ENCODE measurements at places on chromosomes 4 and X. TPM values are rescaled to one million over a fixed set of nuclear protein-coding genes. Genes with fewer than 3 reads are reported as not detected.

DNA sequence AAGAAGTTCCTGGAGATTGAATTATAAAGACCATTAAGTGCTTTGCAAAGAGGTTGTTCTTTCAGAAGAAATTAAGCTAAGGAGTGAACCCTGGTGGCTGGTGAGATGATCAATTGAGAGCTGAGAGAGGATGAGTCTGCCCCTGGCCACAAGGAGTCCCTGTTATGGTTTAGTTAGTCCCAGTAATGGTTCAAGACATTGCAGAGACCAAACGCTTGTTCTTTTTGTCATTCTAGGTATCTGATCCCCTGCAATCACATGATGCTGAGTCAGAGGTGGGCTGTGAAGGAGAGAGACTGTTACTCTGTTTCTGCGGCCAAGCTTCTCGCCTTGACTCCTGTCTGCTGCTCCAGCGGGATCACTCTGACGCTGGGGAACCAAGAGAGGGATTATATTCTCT, 114.5 kb downstream of the GATB start:
- no peak for DNase-seq

- no peak for DNase-seq
These were observed 104.5 kb upstream of the NAP1L5 start for GRCh38 chr4:88802138-88802537.

- no peak for DNase-seq
These were observed 198.6 kb upstream of the S100G start for GRCh38 chrX:16451334-16451733.

DNA sequence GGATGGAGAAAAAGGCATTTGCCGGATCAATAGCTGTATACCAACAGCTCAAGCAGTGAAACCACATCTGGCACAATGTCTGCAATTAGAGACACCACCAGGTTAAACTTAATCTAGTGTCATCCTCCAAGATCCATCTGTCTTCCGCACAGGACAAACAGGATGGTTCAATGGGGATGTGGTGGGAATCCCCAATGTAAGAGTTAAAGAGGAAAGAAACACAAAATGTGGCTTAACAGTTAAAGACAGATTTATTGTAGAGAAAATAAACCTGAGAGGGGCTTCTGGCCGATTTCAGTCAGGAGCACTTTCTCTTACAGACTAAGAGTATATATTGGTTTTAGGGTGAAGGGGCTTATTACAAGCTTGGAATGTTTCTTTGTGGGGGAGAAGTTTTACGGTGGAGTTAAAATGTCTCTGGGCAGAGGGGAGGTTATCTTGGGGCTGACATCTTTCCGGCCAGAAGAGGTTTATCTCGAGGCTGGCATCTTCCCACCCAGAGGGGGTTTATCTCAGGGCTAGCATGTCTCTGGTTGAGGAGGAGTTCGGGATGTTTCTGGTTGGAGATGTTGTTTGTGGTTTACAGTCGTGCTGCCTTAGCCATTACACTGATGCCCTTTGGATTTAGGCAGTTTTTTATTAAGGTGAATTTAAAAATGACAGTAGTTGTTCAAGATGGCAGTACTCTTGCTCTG, 61.7 kb downstream of the KANTR start:
- no peak for DNase-seq

DNA sequence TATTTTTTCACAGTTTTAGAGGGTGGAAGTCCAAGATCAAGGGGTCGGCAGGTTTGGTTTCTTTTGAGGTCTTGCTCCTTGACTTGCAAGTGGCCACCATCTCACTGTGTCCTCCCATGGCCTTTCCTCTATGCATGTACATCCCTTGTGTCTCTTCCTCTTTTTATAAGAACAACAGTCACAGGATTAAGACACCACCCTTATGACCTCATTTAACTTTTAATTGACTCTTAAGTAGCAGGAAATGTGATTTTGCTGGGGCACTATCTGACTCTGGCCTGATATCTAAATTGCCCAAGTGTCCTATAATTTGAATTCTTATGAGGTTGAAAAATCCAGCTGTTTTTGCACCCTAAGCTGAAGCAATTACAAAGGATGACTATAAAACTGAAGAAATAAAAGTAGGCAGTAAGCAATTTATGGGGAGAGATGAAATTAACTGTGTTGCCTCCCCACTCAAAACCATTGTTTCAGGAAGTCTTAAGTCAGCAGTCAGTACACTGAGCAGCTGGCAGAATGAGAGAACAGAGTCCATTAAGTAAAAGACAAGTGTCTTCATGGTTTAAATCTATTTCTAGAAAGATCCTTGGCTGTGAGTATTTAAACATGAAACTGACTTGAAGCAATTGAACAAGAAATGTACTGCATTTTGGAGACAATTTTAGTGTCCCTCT, 601.3 kb downstream of the SPRY1 start:
- DNase-seq, result no peak

GRCh38 chr4:64146030-64146429, 263.2 kb downstream of the TECRL start:
- peak; percentile 9 for DNase-seq

GRCh38 chr4:1413204-1413663, 7.0 kb upstream of the NKX1-1 start:
- DNase-seq, result no peak

GRCh38 chr4:26145212-26145611, 175.6 kb upstream of the RBPJ start:
- DNase-seq, result no peak

DNA sequence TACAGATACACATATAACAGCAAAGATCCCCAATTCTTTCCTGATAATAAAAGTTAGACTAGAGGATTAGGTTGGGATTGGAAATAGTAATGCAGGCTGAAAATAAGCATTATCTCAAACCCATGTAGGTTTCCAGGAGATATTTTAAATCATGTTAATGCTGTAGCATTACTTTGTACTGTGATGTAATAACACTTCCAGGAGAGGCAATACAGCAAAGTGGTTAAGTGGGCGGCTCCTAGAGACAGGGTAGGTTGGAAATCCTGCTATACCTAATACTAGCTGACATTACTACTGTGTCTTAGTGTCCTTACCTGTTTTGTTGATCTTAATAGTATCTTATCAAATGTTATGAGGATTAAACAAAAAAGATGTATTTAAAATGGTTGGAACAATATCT, 9.6 kb downstream of the PAICS start:
- no peak for DNase-seq

GRCh38 chr4:138138774-138139173, 103.4 kb downstream of the SLC7A11 start:
- DNase-seq, result no peak

GRCh38 chrX:134801267-134801666, 143.0 kb upstream of the PLAC1 start:
- no peak for DNase-seq

DNA sequence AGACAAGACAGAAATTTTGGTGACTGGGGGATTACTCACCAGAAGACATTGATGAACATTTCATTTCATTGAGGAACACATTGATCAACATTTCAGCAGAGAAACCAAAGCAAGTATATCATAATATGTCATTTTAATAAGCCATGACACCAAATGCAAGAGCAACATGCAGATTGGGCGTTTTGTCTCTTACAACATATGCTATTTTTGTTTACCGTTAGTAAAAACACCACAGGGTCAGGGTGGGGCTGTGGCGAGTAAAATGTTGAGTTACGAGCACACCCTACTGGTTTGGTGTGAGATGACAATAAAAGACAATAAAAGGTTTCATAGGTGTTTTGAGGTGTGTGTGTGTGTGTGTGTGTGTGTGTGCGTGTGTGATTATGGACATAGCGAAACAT, 294.5 kb downstream of the PDGFC start:
- no peak for DNase-seq

- DNase-seq, result no peak
These were observed 16.4 kb downstream of the RAB33B start for GRCh38 chr4:139470295-139470694.

GRCh38 chr4:54620773-54621172, 37.0 kb upstream of the KIT start:
- no peak for DNase-seq

GRCh38 chrX:50430917-50431575, 39.6 kb downstream of the DGKK start:
- DNase-seq, result no peak

GRCh38 chr4:70712604-70713452, 8.9 kb upstream of the RUFY3 start:
- no peak for DNase-seq

DNA sequence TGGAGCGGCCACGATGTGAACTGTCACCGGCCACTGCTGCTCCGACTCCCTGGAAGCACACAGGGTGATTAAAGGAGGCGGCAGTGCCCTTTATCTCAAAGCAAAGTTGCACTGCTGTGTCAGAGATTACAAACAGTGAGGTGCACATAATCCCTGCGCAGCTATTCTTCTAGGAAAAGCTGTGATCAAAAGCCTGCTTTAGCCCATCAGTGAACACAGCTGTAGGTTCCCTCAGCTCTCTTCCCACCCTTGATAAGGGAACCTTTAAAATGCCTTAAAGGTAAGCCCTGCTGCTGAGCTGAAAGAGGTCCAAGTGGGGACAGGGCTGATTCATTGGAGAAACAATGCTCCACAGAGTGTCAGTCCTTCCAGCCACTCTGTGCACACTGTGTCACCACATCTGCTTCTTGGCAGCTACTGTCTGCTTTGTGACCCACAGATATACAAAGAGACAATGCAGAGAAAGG, 127.6 kb downstream of the EIF4E start:
- no peak for DNase-seq

- no peak for DNase-seq
These were observed 129.4 kb downstream of the CNKSR2 start for GRCh38 chrX:21503593-21503992.

DNA sequence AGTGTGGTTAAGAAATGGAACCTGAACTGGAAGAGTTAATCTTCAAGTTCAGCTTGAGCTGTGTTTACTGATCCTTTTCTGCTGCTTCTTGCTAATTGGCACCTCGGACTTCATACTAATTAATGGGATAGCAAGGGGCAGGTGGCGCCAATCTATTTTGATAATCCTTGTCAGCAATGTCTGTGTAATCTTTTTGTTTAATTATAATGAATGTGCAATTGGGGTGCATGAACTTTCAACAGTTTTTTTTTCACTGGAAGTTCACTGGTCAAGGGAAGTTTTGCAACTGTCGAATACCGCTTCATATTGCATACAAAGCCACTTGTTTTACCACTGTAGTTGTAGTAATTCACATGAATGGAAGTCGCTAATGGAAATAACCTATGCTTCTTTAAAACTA, 261.0 kb downstream of the BMPR1B start:
- DNase-seq, result no peak

DNA sequence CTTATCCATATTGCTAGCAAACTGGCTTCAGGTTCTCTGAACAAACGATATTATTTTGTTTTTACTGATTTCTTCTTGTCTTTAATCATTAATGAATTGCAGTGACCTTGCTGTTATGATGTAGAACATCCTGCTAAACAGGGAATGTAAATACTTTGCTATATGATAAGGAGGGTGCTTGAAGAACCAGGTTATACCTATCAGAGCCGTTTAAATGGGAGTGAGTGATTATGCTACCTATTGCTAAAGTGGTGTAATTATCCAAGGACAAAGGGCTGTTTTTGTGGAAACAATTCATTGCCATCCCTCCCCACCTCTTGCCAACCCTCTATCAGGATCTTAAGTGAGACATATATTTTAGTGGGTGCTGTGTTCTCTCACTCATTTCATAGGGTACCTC, 788.9 kb downstream of the RPA4 start:
- no peak for DNase-seq

GRCh38 chrX:10615931-10616774, 4.2 kb downstream of the MID1 start:
- no peak for DNase-seq

DNA sequence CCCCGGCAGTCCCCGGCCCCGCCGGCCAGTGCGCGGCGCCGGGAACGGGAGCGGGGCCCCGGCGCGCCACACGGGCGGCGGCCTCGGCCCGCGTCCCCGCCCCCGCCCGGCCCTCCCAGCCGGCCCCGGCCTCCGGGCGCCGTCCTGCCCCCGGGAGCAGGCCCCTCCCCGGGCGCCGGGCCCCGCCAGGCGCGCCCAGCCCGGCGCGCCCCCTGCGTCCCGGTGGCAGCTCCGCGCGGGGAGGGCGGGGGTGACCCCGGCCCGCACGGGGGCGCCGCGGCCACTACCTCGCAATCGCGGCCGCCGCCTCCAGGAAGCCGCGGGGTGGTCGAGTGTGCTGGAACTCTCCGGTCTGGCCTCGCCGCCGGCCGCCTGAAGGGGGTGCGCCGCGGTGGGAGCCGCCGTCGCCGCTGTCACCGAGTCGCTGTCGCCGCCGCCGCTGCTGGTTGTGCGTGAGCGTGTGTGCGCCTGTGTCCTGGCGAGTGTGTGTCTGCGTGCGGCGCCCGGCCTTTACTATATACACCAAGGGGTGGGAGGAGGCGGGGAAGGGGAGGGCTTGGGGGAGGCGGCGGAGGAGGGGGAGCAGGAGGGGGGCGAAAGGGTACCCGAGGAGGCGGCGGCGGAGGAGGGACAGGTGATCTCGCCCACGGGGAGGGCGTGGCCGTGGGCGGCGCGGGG, at the start of gene RAI2:
Gene RAI2 (minus strand): TSS at position 488 of the 678 bp plus-strand sequence. CDS start 59,288 bp downstream, outside the sequence.
- DNase-seq, result peak; percentile 30

DNA sequence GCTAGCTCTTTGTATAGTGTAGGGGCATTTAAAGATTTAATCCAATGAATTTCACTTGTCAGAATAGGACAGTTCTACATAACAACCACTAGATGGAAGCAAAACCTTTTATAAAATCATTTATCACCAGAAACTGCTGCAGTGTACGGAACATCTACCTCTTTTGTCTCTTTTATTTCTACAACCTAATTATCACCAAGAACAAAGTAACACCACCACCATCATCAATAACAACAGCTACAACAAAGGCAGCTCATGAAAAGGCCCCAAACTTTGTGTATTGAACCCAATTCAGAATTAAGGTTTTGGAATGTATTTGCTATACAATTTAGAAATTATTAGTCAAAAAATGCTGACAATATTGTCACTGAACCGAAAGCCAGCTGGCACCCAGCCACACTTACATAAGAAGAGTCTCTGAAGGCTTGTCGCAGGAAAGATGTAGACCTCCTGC, 260.9 kb upstream of the RPS6KA3 start:
- no peak for DNase-seq

GRCh38 chr4:147578593-147578992, 38.6 kb upstream of the TMEM184C start:
- no peak for DNase-seq

DNA sequence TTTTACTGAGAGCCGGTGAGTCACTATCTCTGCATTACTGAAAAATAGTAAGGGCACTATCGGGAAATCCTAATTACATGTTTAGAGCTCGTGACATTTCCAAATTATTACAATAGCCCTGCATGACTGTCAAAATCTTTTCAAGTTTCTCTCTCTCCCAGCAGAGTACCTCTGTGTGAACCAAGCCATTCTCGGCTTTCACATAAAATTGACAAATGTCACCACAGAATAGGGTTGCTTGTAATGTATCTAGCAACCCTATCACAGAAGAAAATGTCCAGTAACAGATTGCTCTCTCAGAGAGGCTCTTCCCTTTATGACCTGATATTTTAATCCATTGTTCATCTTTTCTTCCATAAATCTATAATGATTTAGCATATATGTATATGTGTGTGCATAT, 144.8 kb upstream of the GNPDA2 start:
- DNase-seq, result no peak

HELT gene
- polyA plus RNA-seq, result not detected

RAB40AL gene
- not detected for polyA plus RNA-seq

GIMD1 gene
- polyA plus RNA-seq, result not detected

LARP1B gene
- 31.3 TPM for polyA plus RNA-seq

ARHGAP4 gene
- polyA plus RNA-seq, result 20.5 TPM

STATH gene
- polyA plus RNA-seq, result not detected

MAGEA1 gene
- polyA plus RNA-seq, result not detected

PAGE5 gene
- not detected for polyA plus RNA-seq

GLRA2 gene
- not detected for polyA plus RNA-seq

CENPVL1 gene
- polyA plus RNA-seq, result not detected

SPACA5 gene
- polyA plus RNA-seq, result 0.49 TPM

HNRNPH2 gene
- polyA plus RNA-seq, result 64.6 TPM

ZBTB49 gene
- 4.0 TPM for polyA plus RNA-seq

CDX4 gene
- polyA plus RNA-seq, result not detected
